Small intestine (tissue), 16 donors: ENCODE measurements at places on chromosomes 3 and 15. TPM values are rescaled to one million over a fixed set of nuclear protein-coding genes. Genes with fewer than 3 reads are reported as not detected.
A peak's percentile ranks its signal among the peaks of the same experiment; 100 is the strongest.

GRCh38 chr15:70280781-70281180 lies 183.1 kb upstream of the TLE3 start:
- DNase-seq = no peak

DNA sequence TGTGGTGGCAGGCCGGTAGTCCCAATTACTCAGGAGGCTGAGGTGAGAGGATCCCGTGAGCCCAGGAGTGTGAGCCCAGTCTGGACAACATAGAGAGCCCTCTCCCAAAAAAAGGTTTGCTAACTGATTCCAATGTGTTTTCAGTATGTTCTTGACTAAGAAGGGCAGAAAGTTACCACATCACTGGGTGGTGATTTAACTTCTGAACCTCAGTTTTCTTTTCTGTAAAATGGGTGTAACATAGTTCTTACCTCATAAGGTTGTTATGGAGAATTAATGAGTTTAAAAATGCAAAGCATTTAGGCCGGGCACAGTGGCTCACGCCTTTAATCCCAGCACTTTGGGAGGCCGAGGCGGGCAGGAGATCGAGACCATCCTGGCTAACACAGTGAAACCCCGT lies 28.5 kb upstream of the RAF1 start:
- DNase-seq = no peak

GRCh38 chr3:177830411-177830849 lies 633.1 kb upstream of the TBL1XR1 start:
- no peak for DNase-seq

DNA sequence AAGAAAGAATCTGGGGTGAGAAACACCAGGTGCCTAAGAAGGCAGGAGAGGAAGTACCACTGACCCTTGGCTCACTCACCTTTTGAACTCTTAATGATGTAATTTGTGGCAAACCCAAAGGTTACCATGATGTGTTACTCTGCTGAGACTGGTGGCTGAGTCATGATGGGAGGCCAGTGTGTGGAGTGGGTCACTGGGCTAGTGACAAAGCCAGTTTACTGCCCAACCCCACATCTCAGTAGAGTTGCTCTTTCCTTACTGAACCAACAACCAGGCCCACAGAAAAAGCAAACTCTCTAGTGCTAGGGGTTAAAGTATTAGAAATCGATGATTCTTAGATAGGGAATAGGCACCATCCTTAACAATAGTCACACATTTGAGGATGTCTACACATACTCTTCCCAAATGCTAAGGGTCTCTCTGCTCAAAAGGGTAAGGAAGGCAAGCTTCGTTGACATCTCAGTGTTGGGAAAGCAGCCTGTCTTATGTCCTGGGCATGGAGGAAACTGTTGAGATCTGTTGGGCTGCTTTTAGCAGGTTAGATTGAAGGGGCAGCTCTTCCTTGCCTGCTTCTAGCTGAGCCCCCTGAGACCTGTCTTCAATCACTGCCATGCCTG lies 3.1 kb downstream of the RBP2 start:
- peak; percentile 93 for DNase-seq

DNA sequence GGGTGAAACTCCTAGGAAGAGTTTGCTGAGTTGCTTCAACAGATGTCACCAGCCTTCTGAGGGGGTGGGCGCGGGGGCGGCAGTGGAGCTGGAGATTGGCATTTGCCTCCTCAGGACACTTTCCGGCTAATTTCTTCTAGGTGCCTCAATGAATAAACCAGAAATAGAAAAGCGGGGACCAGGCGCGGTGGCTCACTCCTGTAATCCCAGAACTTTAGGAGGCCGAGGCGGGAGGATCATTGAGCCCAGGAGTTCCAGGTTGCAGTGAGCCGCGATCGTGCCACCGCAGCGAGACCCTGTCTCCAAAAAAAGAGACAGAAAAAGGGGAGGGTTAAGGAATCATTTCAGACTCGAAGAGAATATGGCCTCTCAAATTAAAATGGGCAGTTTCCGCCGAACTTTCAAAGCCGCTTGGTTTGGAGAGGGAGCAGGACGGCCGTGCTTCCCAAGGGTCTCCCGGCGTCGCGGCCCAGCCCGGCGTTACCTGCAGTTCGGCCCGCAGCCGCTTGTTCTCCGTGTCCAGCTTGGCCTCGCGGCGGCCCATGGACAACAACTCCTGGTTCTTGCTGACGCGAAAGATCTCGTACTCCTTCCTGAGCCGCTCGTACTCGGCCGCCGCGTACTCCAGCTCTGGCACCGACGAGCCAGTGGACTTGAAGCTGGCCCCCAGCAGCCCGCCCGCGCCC lies 587 bp downstream of the NPHP3 start:
- DNase-seq = no peak

- DNase-seq = no peak
These were observed 28.3 kb upstream of the THBS1 start for GRCh38 chr15:39552556-39552955.

DNA sequence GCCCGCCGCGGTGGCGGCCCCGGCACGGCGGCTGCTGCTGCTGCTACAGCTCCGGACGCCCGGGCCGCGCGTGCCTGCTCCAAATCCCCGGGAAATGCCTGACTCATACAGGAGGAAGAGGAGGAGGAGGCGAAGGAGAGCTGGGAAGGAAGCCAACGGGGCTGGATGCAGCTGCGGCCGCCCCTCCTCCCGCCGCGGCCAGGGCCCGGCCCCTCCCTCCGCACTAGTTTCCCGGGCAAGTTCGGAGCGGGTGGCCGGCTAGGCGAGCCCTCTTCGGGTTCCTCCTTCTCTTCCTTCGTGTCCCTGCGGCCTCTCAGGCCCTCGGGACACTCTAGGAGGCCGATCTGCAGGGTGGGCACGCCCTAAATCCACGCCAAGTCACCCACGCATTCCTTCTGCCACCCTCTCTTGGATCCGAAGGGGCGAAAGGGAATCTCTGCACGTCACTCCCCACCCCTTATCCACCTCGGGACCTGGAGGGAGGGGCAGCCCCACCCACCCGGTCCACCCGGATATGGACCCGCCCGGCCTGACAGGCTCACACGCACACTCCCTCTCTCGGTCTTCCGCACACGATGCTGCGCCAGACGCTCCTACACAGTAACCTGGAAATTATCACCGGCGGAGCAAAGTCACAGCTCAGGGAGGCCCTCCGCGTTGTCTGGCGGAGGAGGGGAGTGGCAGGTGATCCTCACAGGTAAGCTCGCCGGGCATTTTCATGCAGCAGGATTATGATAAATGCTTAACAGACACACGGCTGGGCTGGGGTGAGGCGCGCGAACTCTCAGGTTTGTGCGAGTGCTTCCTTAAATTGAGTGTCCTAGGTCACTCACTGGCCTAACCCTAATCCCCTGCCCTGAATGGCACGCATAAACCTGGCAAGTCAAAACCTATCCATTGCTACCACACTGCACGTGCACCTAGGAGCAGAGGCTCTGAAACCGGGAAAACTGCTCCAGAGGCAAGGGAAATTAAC lies at the start of the genes OSBPL10 and ZNF860:
Gene OSBPL10 (minus strand): TSS at position 57 of the 976 bp plus-strand sequence. CDS start 83 bp downstream, outside the sequence.
Gene ZNF860 (plus strand): TSS at position 545 of the 976 bp plus-strand sequence. CDS start 7,330 bp downstream, outside the sequence.
- DNase-seq = peak; percentile 96

- peak; percentile 67 for DNase-seq
These were observed 131.7 kb downstream of the TNIK start for GRCh38 chr3:171328419-171329082.

DNA sequence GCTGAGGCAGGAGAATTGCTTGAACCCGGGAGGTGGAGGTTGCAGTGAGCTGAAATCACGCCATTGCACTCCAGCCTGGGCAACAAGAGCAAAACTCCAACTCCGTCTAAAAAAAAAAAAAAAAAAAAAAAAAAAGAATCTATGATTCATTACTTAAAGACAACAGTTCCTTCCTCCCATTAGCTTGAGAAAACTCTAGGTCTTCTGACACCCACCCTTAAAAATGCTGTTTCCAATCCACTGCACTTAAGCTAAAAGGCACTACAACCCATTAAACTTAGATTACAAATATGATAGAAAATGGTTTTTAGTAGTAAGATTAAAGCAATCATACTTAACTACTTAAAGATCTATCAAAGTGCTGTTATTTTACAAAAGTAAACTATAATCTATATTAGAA lies 40.0 kb upstream of the BHLHE40 start:
- no peak for DNase-seq

- no peak for DNase-seq
These were observed 396.8 kb upstream of the TBL1XR1 start for GRCh38 chr3:177594096-177594495.

DNA sequence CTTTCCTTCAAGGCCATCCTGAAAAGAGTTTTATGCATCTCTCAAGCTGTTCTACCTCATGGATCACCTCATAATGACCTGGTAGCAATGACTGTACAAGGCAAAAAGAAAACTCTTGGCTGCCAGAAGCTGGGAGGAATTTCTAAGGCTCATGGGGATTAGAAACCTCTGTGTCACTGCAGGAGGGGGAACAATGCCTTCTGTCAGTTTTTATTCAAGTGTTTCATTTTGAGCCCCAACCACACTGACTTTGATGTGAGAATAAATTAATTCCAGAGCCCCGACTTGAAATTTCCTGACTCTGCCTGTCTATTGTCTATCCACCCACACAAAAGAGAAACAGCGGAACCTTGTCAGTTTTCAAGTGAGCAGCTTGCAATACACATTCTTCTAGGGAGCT lies 58.7 kb upstream of the MRPL3 start:
- DNase-seq = no peak

DNA sequence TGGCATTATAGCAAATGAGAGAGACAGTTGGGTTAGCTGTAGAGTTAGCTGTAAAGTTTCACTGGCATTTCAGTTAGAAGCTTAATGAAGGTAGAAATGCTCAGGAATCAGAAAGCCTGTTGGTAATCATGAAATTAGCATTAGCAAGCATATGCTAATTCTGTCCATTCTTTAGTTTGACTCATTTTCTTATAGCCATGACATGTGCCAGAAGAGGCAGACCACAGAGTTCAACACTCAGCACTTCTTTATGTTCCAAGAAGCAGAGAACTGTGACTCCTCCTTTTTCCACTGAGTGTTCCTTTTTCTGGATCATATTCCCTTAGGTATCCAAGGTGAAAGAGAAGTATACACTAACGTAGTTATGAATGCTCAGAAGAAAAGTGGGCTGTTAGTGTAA lies 276.2 kb upstream of the SGO1 start:
- no peak for DNase-seq

GRCh38 chr3:17129556-17129955 lies 244.8 kb downstream of the PLCL2 start:
- DNase-seq = no peak

DNA sequence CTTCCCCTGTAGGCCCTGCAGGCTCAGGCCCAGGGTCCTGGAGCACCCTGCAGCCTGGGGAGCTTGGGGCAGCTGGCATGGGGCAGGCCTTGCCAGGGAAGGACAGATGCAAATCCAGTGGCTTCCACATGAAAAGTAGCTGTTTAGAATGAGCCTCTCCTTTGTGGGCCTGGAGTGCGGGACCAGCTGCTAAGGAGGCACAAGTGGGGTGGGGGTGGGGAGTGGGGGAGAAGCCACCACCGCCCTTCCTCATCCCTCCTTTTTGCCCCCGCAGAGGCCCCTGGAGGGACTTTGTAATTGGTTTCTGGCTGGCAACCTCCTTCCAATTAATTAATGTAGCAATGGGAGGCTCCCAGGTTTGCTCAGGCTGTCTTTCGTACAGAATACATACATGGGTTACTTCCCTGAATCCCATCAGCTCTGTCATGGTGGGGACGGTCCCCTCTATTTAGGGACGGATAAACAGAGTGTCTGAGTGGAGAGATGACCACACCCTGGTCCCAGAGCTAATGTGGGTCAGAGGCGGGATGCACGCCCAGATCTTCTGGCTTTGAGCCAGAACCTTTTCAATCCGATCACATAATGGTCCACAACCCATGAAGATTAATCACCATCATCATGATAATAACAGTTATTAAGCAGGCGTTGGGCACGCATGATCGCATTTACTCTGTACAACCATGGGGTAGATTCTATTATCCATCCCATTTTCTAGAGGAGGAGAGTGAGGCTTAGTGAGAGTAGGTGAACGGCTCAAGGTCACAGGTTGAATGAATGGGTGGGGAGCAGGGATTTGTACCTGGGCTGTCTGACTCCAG lies 6.2 kb downstream of the CORO2B start:
- DNase-seq = no peak

Gene GHRL
- polyA plus RNA-seq = 2.8 TPM

Gene IL17RB
- polyA plus RNA-seq = 9.2 TPM

- DNase-seq = no peak
These were observed 187.1 kb downstream of the RAP2B start for GRCh38 chr3:153349108-153349499.

DNA sequence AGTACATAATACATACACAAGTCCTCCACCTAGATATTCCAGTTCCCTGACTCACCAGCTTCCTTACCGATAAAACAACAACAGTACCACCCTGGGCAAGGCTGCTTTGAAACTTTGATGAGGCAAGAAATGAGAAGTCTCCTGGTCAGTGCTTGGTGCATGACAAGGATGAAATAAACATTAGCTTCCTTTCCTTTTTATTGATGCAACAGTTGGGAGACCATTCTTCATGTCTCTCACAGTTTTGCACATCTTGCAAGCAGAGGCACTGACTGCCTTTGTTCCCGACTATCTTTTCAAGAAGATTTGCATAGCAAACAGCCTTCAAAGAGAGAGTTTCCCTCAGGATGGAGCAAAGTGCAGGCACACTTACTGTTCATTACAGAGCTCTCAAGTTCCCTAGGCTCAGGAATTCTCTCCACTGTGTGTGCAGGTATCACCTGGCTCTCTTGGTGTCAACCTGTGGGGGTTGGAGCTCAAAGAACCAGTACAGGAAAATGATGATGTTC lies 65.2 kb downstream of the MYLK start:
- no peak for DNase-seq

Gene CEMIP
- polyA plus RNA-seq = 0.89 TPM

Gene KLF15
- polyA plus RNA-seq = 0.45 TPM

DNA sequence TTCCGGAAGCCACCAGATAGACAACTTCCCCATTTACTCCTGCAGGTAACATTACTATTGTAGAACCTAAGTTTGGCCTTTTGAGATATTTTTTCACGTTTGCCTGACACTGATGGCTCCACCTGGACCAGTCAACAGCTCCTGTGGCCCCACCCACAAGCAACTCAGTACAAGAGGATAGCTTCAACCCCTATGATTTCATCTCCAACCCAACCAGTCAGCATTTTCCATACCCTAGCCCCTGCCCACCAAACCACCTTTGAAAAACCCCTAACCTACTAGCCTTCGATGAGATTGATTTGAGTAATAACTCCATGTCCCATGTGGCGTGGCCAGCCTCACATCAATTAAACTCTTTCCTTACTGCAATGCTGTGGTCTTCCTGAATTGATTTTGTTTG lies 950 bp upstream of the EHHADH start:
- no peak for DNase-seq

Gene MELTF
- polyA plus RNA-seq = 480 TPM

- peak; percentile 43 for DNase-seq
These were observed 21.5 kb upstream of the CHD2 start for GRCh38 chr15:92878593-92879053.

DNA sequence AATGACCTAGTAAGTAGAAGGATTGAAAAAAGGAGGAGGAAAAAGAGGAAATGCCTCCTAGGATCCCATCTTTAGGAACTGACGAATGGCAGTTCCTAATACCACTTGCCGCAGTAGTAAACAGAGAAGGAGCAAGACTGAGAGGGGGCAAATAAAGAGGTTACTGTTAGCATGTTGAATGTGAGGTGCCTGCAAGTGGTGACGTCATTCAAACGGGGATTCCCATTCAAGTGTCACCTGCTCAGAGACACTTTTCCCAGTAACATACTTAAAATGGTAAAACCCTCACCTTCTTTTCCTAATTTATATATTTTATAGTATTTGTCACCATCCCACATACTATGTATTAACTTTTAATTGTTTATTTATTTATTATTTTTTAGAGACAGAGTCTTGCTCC lies 178.9 kb downstream of the IL5RA start:
- DNase-seq = no peak
